ENCODE measurements at places on chromosomes 6 and 20. TPM values are rescaled to one million over a fixed set of nuclear protein-coding genes. Genes with fewer than 3 reads are reported as not detected.

NTSR1 gene
- not detected for total RNA-seq

GPLD1 gene
- 1.0 TPM for total RNA-seq

BANF2 gene
- not detected for total RNA-seq

COL19A1 gene
- total RNA-seq, result 2.0 TPM

- no peak for DNase-seq
Measured at GRCh38 chr6:5316951-5317350, 55.6 kb downstream of the FARS2 start.

DNA sequence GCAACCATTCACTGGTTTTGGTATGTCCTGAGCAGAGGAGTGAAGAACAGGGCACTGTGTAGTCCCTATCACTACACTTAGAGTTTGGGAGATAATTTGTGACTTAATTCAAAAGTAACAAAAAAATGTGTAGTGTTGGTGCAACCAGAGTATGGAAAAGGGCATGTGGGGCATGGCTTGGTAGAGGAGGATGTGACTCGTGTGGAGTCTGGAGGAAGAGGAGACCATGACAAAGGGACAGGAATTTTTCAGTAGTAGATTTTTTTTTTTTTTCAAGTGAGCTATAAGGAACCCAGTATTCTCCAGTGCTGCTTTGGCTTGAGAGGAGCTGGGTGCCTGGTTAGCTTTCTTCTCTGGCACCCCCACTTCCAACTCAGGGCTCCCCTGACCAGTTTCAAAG lies 5.1 kb downstream of the MTRES1 start:
- DNase-seq, result no peak

DNA sequence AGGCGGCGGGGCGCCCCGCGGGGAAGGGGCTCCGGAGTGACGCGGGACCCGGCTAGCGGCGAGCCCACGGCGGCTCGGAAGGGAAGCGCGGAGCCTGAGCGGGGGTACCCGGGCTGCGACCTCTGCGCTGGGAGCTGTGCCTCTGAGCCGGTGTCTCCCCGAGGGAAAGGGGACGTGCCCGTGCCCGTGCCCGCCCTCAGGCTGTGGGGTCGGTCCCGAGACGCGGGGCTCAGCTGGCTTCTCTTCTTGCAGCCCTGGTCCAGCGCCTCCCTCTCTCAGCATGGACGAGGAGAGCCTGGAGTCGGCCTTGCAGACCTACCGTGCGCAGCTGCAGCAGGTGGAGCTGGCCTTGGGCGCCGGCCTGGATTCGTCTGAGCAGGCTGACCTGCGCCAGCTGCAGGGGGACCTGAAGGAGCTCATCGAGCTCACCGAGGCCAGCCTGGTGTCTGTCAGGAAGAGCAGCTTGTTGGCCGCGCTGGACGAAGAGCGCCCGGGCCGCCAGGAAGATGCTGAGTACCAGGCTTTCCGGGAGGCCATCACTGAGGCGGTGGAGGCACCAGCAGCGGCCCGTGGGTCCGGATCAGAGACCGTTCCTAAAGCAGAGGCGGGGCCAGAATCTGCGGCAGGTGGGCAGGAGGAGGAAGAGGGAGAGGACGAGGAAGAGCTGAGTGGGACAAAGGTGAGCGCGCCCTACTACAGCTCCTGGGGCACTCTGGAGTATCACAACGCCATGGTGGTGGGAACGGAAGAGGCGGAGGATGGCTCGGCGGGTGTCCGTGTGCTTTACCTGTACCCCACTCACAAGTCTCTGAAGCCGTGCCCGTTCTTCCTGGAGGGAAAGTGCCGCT lies 686 bp downstream of the ZGPAT start:
- DNase-seq, result peak; percentile 43

- DNase-seq, result no peak
Measured at GRCh38 chr6:31058128-31058894, 48.0 kb downstream of the MUC22 start.

- no peak for DNase-seq
Measured at GRCh38 chr6:45830441-45831139, 185.1 kb downstream of the CLIC5 start.

DNA sequence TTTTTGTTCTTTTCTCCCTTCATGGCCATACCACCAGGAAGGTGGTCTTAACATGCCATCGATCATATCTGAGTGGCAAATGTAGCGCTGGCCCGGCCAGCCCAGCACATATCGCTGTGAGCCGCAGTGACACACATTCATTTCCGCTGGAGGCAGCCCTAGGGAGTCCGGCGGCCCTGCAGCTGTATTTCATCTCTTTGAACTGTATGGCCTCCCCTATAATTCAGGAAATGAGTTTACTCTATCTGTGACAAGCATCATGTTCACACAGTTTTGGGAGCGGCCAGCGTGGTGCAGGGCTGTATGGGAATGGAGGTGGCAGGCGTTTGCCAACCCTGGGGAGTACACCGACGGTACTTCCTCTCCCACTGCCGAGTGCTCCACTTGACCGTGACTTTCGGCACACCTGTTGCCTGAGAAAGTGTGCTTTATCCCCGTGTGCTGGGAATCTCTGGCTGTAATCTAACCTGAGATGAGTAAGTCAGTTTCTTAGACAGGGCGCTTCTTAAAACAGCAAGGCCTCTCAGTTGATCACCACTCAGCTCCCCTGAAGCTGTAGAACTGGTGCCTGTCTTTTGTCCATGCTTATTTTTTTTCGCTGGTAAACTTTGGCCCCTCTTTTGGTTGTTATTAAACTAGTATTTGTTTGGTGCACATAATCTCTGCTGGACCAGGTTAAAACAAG lies 257.1 kb upstream of the TAB2 start:
- DNase-seq, result peak; percentile 53

- no peak for DNase-seq
Measured at GRCh38 chr6:39841291-39841690, 49.1 kb downstream of the DAAM2 start.

- DNase-seq, result no peak
Measured at GRCh38 chr6:11956781-11957180, 55.3 kb upstream of the HIVEP1 start.

DNA sequence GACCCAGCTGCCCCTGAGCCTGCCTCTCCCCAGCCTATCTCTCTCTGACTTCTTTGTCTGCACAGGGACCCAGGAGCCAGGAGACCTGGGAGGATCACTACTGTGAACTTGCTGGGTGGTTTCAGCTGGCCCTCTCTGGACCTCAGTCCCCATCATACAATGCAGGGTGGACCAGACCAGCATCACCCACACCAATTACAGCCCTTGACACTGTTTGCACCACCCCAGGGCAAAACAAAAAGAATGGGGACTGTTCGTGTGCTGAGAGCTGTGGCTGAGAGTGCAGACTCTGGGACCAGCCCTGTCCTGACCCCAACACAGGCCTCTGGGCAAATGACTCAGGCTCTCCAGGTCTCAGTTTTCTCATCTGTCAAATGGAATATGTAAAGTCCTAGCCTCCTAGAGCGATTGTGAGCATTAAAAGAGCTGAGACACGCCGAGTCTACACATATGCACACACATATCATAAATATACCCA lies 25.4 kb downstream of the PTGIS start:
- no peak for DNase-seq

- no peak for DNase-seq
Measured at GRCh38 chr6:149884617-149885016, 13.3 kb downstream of the RAET1E start.

DNA sequence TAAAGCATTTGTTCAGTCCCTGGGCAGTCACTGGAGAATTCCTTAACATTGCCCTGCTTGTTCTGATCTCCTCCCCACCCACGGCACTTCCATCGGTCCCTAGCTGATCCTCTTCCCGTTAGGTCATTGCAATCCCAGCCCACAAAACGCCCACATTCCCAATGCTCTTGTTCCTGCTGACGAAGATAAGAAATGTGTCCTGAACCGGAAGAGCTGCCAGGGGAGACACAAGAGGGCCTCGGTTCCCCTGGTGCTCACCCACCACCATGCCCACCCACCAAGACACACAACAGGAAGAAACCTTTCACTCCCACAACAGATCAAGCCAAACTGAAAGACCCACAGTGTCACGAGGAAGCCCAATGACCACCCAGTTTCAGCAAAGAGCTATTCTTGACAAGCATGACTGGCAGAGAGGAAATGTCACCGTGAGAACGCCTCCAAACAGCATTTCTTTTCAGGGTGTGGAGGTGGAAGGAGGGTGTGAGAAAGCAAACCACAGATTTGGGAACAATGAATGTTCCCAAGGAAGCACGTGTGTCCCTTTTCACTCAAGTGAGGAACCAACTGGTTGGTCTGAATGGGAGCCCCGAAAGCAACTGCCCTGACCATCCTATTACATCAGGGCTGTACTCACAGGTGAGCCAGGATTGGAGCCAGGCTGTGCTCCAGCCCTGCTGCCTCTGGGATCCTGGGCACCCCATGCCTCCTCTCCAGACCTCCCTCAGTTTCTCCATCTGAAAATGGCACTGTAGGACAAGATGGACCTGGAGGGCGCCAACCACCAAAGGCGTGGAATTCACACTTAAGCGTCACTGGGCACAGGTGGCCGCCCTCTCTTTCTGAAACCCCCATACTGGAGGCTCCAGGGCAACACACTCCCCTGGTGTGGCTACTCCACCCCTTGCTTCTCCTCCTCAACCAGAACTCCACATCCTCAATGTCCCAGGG lies 97.5 kb downstream of the ZMYND8 start:
- peak; percentile 49 for DNase-seq

DNA sequence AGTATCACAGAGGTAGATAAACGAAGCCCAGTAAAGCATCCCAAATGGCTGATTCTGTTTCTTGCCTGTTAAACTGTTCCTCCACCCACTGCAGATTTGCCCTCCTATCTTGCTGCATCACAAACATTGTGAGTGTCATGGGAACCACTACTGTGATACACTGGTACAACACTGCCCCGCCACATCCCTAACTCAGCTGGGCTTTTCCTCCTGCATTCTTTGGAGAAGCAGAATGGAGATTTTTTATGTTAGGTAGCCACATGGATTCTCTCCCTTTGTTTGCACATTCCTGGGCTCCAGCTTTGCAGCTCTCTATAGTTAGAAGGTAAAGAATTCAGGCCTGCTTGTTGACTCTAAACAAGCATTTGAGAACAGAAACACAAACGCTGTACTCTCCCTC lies 234.1 kb downstream of the TMEM242 start:
- no peak for DNase-seq

Data from Right ventricle myocardium superior (tissue), 1 donor.